ENCODE measurements at places on chromosomes 2 and 18.

- no peak for DNase-seq
These were observed 468.9 kb upstream of the MYT1L start for GRCh38 chr2:2800001-2800400.

- no peak for DNase-seq
These were observed 232.3 kb upstream of the MEIS1 start for GRCh38 chr2:66202586-66202985.

- DNase-seq, result no peak
These were observed 25.3 kb downstream of the INPP4A start for GRCh38 chr2:98469862-98470544.

GRCh38 chr2:109376115-109376514, 237.7 kb downstream of the SEPTIN10 start:
- DNase-seq, result no peak

DNA sequence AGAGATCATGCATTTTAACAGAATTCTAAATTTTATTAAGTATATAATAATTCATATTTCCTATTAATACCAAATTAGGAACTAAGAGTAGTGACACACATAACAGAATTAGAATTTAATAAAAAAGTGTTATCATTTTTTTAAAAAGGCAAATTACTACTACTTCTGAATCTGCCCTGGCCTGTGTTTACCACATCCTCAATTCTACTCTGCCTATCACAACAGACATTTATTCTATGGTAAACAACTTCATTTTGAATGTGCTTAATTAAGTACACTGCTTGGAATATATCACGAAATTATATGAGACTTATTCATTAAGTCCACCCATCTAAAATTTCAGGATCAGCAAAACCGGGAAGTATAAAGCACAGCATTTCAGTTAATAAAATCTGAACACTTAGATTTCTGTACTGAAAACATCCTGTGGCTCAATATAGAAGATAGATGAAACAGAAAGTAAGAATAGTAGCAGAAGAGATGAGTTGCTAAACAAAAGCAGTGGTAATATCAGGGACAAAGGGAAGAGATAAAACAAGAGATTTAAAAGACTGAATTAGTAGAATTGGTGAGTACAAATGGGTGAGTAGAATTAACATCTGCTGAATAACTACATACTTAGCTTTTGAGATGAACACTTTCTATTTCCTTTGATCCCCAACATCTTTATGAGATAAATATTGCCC, 3.7 kb downstream of the SMC6 start:
- DNase-seq, result no peak

DNA sequence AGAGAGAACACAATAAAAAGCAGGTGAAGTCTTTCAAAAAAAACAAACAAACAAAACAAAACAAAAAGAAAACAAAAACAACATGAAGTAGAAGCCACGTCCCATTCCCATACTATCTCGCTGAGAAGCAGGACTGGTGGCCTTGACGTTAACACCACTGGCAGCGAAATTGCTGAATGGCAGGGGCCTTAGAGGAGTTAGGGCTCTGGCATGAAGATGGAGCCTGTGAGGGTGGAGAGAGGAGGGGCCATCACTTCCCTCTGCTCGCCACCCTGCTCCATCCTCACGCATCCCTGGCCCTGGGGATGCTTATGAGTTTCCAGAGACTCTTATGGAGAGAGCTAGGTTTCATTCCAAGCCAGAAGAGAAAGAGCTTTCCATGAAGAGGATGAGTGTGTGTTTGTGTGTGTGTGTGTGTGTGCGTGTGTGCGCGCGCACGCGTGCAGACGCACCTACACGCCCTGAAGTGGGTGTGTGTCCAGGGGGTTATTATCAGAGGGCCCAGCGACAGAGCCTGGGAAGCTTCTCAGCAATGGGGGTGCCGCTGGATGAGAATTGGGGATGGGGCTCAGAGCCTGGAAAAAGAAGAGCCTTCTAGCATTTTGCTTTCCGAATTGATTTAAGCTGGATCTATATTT, 20.4 kb upstream of the IMPA2 start:
- DNase-seq, result no peak

- no peak for DNase-seq
These were observed 12.6 kb downstream of the MRO start for GRCh38 chr18:50807176-50807575.

GRCh38 chr2:177332026-177332991, 60.3 kb upstream of the AGPS start:
- peak; percentile 75 for DNase-seq

- DNase-seq, result no peak
These were observed 1154.0 kb upstream of the FANCL start for GRCh38 chr2:59395119-59395518.

- DNase-seq, result no peak
These were observed 197.1 kb downstream of the CCDC85A start for GRCh38 chr2:56380861-56381260.

DNA sequence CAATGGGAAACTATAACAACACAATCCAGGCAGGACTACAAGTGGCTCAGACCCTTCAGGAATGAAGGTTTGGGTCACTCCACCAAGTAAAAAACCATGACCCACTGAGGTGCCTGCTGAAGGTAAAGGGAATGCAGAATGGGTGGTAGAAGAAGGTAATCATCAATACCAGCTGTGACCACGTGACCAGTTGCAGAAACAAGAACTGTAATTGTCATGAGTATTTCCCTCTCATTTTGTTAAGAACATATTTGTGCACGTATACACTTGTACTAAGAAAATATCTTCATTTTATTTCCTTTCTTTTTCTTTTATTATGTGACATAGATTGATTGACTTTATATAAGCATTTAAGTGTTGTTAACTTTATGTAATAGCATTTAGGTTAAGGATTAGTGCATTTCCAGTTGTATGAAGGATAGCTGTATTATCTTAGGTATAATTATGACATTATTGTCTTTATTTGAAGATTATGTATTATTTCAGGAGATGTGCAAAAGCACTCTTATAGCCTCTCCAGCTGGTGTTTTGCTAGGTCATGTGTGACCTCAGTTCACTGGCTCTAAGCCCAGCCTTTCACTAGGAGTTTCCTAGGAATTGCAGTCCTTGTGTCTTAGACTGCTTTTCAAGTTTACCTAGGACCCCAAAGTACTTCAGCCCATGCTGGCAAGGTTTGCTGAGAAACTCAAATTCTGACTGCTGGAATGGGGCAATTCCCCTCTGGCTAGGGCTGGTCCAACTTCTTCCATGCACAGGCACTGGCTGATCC, 125.7 kb upstream of the DPP10 start:
- DNase-seq, result no peak

DNA sequence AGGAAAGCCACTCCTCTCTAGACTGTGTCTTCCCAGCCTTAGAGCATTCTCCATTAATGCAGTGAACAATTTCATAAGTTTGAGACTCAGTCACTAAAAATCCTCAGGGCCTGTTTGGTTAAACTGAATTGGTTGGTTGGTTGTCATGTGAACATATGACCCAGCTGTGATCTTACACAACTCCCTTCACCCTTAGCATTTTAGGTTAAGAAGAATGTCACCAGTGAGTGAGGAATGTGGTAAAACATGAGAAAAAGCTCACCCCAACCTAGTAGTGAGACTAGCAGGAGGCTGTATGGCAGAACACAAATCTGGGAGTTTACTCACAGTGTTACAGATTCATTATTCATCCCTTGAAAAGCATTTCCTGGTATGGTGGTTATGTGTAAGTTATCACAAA, 32.4 kb downstream of the LHCGR start:
- DNase-seq, result no peak

GRCh38 chr2:156537141-156537540, 101.0 kb downstream of the GPD2 start:
- no peak for DNase-seq

DNA sequence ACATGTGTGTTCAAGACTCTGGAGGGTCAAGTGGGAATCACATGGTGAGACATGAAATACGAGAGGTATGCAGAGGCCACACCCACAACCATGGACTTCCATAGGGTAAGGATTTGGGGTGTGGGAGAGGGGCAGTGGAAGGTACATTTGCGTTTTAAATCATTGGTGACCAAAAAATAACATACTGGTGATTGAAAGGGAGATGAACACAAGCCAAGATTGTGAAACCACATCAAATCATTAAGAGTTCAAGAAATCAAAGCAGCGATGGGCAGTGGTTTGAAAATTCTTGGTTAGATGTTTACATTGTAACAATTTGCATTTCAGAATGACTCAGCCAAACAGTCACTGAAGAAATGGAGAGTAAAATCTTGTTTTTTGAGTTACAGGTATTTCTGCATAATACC, 1.9 kb upstream of the CABYR start:
- no peak for DNase-seq

GRCh38 chr18:61605376-61606067, 272.3 kb downstream of the CDH20 start:
- no peak for DNase-seq

GRCh38 chr2:10398496-10398895, 49.6 kb downstream of the ODC1 start:
- DNase-seq, result no peak

- no peak for DNase-seq
These were observed 36.0 kb downstream of the PAIP2B start for GRCh38 chr2:71190656-71191569.

DNA sequence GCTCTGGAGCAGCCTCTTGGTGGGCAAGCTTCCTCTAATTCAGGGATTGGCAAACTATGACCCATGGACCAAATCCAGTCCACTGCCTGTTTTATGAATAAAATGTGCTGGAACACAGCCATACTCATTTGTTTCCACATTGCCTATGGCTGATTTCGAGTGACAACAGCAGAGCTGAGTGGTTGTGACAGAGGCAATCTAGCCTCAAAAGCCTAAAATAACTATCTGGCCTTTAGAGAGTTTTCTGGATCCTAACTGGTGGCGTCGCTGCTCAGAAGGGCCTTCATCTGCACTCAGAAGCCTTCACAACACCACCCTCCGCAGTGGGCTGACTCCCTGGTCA, 147.1 kb downstream of the CCBE1 start:
- no peak for DNase-seq

DNA sequence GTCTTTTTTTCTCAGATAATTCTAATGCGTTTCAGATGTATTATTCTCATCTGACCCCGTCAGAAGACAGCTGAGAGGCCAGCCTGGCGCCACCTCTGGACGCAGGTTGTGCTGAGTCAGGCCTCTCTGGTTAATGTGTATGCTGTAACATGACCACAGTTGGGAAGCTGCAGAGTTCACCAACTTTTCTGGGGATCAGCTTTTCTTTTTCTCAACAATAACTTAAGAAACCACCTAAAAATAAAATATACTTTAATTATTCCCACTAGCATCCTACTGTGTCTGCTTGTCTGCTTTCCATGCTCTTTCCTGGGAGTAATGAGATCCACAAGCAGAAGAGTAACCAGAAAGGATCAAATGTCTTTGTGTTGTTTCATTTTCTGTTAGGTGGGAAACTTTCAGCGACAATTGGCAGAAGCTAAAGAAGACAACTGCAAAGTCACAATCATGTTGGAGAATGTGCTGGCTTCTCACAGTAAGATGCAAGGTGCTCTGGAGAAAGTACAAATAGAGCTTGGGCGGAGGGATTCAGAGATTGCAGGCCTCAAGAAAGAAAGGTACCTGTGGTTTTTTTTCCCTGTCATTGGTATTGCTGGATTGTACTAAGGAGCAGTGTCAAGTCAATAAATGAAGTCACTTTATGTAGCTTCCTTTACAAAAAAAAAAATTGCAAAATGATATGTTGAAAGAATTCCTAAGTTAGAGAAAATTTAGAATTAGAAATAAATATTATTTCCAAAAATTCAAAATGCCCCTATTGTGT, 79.8 kb downstream of the CCDC150 start:
- no peak for DNase-seq

- DNase-seq, result no peak
These were observed 26.2 kb downstream of the FER1L5 start for GRCh38 chr2:96668771-96669170.

- DNase-seq, result peak; percentile 76
These were observed 358 bp downstream of the USP37 start for GRCh38 chr2:218567797-218568189.

DNA sequence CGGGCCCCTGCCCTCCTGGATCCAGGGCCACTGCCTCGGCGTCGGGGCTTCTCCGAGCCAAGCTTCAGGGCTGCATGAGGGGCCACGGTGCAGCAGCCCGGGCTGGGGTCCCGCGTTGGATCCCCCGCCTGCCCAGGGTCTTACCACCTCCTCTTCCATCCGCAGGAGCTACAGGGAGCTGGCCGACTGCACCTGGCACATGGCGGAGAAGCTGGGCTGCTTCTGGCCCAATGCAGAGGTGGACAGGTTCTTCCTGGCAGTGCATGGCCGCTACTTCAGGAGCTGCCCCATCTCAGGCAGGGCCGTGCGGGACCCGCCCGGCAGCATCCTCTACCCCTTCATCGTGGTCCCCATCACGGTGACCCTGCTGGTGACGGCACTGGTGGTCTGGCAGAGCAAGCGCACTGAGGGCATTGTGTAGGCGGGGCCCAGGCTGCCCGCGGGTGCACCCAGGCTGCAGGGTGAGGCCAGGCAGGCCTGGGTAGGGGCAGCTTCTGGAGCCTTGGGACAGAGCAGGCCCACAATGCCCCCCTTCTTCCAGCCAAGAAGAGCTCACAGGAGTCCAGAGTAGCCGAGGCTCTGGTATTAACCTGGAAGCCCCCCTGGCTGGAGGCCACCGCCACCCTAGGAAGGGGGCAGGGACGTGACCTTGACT, 52.1 kb downstream of the RAMP1 start:
- no peak for DNase-seq

GRCh38 chr2:100997509-100998234, 4.4 kb upstream of the RPL31 start:
- no peak for DNase-seq

GRCh38 chr2:237692601-237693290, 65.4 kb downstream of the LRRFIP1 start:
- DNase-seq, result no peak

DNA sequence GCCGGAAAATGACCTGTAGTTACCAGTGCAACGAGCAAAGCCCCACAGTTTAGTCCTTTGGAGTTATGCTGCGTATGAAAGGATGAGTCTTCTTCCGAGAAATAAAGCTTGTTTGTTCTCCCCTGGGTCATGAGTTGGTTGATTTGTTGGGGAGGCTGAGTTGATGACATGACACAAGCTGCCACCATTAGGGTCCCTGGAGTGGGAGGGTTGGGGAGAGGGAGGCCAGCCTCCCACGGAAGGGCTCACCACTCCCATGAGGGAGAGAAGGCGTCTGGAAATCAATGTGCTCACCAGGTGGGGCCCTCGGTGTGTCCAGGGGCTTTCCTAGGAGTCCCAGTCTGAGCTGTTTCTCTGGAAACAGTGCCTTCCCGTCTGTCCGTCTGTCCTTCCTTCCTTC, 7.4 kb upstream of the DGKD start:
- no peak for DNase-seq

DNA sequence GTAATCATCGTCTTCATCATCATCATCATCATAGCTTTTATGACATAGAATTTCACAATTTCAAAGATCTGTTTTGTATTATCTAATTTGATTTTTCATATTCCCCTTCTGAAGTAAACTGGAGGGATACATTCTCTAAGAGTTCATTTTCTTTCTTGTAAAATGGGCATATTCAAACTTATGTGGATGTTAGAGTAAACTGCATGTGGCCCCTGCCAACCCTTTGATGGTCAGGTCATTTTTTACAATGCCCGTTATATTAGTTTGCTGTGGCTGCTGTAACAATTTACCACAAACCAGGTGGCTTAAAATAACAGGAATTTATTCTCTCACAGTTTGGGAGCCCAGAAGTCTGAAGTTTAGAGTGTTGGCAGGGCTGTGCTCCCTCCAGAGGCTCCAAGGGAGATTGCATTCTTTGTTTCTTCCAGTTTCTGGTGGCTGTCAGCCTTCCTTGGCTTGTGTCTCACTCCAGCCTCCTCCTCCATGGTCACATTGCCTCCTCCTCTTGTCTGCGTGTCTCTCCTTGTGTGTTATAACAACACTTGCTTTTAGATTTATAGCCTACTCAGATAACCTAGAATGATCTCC, 127.5 kb upstream of the MMADHC start:
- DNase-seq, result no peak

- no peak for DNase-seq
These were observed 108.5 kb upstream of the UNC80 start for GRCh38 chr2:209663139-209663538.

Measured in CD4-positive, alpha-beta T cell treated with Interleukin-1 beta for 1 hour (primary cell).